ENCODE measurements at places on chromosomes 13 and 19.

DNA sequence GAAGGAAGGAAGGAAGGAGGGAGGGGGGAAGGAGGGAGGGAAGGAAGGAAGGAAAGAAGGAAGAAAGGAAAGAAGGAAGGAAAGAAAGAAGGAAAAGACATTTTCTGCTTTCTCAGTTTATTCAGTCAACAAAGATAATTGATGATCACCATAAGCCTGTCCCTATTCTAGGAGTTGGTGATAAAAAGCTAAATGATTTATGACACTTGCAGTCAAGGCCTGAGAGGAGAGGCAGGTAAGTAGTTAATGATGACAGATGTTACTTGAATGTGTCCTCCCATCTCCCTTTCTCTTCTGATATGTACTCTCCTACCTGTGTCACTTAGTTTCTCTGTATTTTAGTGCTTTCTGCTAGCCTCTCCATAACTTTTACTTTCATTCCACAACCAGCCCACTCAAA, 141.3 kb downstream of the SLITRK6 start:
- no peak for DNase-seq

DNA sequence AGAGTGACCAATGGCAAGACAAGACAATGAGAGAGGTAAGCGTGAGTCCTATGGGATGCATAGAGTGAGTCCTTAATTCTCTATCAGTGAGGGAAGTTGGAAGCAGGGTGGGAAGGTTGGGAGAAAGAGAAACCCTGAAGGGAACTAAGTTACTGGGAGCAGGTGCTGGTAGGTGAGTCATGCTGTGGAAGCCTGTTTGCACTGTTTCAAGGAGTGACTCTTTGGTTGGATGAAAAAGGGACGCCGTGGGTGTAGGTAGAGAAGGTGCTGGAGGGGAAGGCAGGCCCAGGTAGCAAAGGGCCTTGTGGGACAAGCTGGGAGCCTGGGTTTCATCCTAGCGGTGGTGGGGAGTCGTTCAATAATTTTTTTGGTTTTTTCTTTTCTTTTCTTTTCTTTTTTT, 21.9 kb downstream of the IGFL1 start:
- DNase-seq = no peak

- no peak for DNase-seq
Measured at GRCh38 chr19:56211718-56212117, 9.6 kb downstream of the ZSCAN5C start.

GRCh38 chr13:34942732-34943435, 814 bp downstream of the NBEA start:
- DNase-seq = peak; percentile 7

- DNase-seq = no peak
Measured at GRCh38 chr19:3071768-3072167, 9.5 kb upstream of the TLE5 start.

DNA sequence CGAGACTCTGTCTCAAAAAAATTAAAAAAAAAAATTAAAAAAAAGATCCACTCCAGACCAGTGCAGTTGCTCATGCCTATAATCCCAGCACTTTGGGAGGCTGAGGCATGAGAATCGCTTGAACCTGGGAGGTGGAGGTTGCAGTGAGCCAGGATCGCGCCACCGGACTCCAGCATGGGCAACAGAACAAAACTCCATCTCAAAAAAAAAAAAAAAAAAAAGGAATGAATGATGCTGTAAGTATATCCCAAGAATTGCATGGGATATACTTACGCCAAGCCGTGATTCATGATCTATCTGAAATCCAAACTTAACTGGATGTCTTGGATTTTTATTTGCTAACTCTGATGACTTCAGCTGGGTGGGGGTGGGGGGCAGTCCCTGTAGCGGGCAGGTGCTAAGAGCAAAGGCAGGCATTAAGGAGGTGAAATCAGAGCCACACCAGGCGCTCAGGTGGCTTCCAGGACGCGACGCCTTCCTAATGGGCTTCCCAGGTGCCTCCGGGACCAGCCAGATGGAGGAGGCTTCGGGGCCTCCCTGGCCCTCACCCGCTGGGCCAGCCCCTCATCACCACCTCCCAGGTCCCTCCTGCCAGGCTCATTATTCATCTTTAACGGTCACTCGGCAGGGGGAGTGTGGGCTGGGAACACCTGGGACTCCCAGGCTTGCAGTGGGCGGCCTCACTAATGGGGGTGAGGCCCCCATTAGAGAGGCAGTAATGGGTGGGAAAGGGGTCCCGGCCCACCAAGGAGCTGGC, 11.4 kb upstream of the FUT5 start:
- DNase-seq = no peak

- DNase-seq = no peak
Measured at GRCh38 chr19:16281743-16282142, 42.9 kb upstream of the KLF2 start.

- no peak for DNase-seq
Measured at GRCh38 chr19:42628411-42629140, 33.9 kb upstream of the CEACAM8 start.

- no peak for DNase-seq
Measured at GRCh38 chr13:26133286-26133685, 81.5 kb upstream of the SHISA2 start.

DNA sequence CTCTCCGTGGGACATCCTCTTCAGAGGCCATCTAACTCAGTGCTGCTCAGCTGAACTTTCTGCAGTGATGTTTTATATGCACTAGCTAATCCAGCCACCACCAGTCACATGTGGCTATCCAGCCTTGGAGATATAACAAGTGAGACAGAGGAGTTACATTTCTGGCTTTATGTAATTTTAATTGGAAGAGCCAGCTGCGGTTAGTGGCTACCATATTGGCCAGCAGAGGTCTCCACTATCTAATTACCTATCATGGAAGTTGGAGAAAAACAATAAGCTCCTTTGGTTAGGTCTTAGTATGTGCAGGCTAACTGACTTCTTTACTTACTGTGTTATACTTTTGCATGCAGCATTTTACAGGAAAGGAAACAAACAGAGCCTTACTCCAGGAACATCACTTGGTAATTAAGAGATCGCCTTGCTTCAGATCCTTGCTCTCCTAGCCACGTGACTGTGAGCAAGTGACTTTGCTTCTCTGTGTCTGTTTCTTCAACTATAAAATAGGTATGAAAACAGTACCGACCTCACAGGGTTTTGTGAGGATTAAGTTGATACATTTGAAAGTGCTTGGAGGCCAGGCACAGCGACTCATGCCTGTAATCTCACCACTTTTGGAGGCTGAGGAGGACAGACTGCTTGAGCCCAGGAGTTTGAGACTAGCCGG, 1.6 kb upstream of the KLK10 start:
- no peak for DNase-seq

DNA sequence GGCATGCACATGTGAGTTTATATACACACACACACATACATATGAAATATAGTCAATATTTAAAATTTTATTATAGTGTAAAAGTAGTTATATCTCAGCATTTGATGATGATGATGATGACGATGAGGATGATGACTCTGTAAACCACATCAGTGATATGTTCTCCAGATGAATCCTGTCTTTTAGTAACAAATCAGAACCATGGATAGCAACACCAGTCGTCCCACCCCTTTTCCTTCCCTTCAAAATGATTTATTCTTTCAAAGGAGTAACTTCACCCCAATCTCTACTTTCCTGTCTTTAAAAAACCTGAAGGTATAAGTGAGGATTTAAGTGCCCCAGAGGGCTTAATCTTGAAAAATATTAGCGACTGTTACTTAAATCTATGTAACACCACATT, 74.1 kb downstream of the DCLK1 start:
- DNase-seq = no peak

DNA sequence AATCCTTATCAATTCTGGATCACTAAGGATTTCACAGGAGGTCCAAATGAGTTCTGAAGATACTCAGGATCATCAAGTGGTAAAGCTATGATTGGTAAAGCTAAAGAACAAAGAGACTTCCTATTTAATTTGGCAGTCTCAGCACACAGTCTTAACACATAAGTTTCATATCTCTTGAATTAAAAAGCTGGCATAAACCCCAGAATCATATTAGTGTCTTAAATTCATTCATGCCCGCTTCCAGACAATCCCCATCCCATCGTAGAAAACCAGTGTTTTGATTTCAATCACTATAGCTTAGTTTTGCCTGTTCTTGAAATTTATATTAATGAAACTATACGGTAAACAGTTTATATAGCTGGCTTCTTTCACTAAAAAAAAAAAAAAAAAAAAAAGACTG, 278.7 kb downstream of the DIAPH3 start:
- DNase-seq = no peak

- no peak for DNase-seq
Measured at GRCh38 chr19:28103921-28104320, 1109.0 kb downstream of the UQCRFS1 start.

- no peak for DNase-seq
Measured at GRCh38 chr13:71015021-71015420, 852.0 kb downstream of the DACH1 start.

DNA sequence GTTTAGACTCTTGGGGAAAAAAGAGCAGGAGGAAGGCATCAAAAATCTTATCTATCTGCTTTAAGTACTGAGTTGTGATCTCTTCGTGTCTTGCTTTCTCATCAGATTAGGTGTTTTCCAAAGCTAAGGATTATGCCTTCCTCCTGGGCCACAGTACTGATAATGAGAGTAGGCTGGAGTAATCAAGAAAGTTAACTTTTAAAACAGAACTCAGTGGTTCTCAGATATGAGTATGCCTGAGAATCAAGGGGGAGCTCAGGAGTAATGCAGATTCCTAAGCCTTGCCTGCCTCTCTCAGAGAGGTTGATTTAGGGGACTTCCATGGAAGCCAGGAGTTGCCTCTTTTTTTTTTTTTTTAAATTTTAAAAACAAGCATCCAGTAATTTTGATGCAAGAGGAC, 23.5 kb downstream of the CDADC1 start:
- DNase-seq = no peak

GRCh38 chr13:108030769-108031168, 184.6 kb downstream of the LIG4 start:
- DNase-seq = no peak

DNA sequence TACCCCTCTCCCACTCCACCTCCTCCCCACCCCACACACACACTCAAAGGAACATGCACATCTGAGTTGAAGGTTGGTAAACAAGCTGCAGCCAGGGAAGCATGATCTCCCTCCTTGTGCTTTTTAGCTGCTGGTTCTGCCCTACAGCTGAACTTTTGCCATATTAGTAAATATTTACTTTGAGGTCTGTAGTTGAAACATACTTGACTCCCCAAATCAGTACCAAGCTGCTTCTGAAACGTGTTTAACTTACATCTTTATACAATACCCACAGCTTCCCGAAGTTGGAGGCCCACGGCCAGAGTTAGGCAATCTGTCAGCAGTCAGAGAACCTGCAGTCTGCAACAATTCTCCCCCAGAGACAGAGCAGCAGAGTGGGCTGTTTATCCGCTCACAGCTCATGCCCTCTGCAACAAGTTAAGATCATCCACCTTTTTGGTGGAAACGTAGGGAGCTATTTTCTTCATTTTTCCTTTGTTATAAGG, 1.5 kb upstream of the PCDH20 start:
- DNase-seq = no peak

GRCh38 chr19:56271151-56271550, 1.4 kb upstream of the EDDM13 start:
- no peak for DNase-seq

GRCh38 chr13:37686501-37686900, 87.9 kb upstream of the POSTN start:
- DNase-seq = no peak

DNA sequence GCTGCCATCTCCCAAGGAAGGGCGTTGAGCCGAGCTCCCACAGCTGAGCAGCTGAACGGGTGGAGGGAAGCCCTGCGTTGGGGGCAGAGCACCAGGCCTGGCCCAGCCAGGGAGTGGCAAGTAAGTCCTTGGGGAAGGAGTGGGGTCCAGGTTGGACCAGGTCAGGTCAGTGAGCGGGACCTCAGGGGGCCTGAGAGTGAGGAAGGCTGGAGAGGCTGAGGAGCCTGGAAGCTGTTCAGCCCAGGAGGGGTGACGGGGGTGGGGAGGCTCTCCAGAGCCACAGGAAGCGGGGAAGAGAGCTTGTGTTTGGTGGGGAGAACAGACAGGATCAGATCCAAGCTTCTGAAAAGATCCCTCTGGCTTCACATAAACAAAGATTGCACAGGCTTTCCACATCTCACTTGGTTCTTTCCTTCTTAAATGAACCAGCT, 55.4 kb upstream of the ATP12A start:
- DNase-seq = no peak

GRCh38 chr19:13978351-13979243, 26.3 kb downstream of the DCAF15 start:
- DNase-seq = no peak

- DNase-seq = no peak
Measured at GRCh38 chr13:93552596-93552995, 326.0 kb downstream of the GPC6 start.

- DNase-seq = no peak
Measured at GRCh38 chr13:77235456-77236022, 91.4 kb downstream of the MYCBP2 start.

- no peak for DNase-seq
Measured at GRCh38 chr13:109816112-109816807, 29.9 kb upstream of the IRS2 start.

DNA sequence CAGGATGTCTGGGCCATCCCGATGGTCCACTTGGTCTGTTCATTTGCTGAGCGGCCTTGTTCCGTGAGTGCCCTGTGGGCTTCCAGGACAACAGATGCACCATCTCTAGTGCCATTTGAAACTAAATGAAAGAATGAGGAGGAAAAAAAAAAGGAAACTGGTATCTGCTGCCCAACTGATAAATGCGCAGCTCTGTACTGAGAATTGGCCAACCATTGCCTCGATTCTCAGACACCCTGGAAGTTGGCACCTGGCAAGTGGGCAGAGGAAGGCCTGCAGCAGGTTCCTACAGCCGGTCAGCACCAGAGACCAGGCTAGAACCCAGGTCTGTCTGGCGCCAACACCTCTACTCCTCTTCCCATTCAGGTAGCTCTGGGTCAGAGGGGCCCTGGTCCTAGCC, 18.9 kb downstream of the SLC7A1 start:
- DNase-seq = no peak

DNA sequence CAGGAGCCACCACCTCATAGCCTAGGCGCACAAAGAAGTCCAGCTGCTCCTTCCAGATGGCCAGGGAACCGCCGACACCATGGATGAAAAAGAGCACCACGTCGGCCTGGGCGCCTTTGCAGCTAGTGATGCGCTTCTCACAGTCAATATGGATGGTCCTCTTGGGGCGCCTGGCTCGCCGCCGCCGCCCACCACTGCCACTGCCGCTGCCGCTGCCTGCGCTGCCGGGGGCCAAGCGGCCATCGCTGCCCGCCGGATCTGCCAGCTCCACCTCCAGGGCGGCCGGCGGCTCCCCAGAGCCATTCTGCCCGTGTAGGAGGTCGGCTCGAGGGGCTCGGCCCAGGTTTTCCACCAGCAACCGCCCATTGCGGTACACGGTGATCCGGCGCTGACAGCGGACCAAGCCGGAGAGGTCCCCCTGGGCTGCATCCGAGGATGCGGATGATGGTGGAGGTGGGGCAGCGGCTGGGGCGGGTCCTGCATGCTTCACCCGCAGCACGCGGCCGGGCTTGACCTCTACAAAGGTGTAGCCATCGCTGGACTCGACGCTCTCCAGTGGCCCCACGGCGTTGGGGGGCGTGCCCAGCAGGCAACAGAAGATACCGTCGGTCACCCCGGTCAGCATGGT, 2.1 kb downstream of the ABHD8 start:
- no peak for DNase-seq

- no peak for DNase-seq
Measured at GRCh38 chr19:58037927-58038687, 4.3 kb downstream of the ZSCAN1 start.

All from activated T-cell treated with anti-CD3 and anti-CD28 coated beads, Interleukin-2, amount 50 U/mL, for 4 hours (primary cell).